ENCODE measurements at places on chromosomes 5 and 9.
A peak's percentile ranks its signal among the peaks of the same experiment; 100 is the strongest.

GRCh38 chr5:9202636-9203035, 343.2 kb downstream of the SEMA5A start:
- no peak for DNase-seq

DNA sequence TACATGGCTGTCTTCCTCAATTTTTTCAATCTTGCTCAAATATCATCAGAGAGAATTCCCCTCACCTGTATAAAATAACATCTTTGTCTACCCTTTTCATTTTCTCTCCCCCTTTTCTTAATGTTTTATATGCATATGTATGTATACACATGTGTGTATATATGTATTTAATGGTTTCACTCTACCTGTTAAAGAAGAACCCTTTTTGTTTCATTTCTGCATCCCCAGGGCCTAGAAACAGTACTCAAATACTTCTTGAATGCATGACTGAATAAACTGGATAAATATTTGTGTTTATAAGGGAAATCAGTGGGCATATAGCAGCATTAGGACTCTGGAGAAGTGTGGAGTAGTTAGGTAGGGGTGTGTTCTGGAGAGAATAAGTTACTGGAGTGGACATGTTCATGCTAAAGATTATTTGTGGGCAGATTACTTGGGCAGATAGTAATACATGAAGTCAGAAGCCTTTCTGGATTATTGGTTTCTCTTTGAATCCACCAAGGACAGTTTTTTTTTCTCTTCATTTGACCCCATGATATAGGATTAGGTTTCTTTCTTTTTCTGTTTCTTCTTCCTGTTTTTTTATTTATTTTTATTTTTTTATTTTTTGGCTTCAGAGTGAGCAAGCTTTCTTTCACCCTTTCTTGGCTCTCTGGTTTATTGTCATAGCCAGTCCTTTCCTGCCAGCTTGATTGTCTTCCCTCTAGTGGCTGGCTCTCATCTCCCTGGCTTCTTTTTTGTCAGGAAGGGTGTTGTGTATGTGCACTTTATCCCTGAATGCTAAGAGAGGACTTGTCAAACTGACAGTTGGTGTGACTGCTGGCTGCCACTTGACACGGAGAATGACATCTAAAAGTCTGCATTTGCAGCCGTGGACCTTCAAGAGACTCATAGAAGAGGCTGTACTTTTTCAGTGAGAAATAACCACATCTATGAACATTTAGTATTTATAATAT, 89.3 kb downstream of the ZCCHC7 start:
- DNase-seq, result no peak

DNA sequence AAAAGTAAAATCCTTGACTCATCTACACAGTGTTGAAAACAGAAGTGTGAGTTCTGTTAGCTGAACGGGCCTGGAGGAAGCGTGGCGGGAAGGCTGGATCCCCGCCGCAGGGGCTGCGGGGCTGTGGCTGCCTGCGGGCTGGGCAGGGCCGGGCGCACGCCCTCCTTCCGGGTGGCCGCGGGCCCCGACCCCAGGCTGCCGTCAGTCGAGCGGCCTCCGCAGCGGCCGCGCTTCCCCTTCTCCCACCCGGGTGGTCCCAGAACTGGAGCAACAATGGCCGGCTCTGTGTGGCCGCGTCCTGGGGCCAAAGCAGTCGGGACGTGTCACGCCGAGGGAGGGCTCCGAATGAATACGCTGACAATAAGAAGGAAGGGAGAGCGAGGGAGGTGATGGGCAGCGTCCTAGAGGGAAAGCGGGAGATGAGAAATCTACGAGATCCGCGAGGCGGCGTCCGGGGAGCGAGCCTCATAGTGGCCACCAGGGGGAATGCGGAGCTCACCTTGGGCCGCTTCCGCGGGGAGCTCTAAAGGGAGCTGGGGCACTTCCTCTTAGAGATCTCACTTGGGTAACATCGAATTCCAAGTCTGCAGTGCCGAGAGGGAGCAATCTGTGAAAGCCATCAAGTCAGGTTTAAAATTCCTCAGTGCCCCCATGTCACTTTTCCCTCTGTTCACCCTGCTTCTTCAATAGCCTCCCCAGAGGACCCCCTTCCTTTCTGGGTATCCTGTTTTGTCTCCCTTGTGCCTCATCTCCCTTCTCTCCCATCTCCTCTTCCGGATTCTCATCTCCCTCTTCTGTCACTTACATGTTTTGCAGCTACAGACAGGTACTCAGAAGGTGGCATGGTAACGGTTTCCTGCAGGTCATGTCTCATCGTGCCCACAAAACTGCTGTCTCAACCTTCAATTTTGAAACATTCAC, 83.9 kb downstream of the SLC1A3 start:
- peak; percentile 86 for DNase-seq

DNA sequence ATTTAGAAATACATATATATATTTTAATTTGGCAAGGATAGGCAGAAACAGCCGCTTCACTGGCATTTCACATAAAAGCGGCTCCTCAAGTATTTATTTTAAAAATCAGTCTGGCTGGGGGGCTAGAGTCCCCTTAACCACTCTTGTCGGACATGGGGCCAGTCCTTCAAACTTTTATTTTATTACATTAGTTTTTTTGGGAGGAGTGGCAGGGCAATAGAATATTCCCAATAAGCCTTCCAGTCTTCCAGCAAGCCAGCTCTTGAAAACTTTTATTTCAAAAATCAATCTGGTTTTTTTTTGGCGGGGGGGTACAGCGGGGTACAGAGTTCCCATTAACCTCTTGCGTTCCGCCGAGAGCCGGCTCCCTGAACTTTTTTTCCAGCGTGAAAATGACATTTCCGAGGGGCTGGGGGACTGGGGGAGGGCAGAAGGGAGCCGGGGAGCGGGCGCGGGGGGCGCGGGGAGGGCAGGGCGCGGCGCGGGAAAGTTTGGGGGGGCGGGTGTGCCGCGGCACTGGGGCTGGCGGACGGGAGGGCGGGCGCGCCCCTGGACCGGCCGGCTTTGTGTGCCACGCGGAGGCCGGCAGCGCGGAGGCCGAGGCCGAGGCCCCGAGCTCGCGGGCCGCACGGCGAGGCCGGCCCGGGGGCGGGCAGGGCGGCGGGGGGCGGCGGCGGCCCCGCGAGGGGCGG, 504 bp upstream of the ZNF618 start:
- DNase-seq, result no peak

DNA sequence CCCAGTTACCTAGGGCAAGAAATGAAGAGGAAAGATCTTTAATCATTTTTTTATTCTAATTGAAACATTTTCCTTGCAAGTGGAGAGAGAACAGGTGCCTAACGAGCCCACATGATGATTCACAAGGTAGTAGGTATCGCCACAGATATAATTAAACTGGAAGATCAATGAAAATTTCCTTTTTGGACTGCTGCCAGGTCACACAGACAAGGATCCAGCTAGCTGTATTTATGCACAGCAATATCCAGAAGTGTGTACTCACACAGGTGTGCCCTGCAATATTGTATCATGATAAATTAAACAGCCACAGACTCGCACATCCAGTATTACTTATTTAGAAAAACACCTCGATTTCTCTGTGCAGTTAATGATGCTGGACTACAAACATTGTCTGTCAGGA, 294.0 kb upstream of the SMARCA2 start:
- no peak for DNase-seq

DNA sequence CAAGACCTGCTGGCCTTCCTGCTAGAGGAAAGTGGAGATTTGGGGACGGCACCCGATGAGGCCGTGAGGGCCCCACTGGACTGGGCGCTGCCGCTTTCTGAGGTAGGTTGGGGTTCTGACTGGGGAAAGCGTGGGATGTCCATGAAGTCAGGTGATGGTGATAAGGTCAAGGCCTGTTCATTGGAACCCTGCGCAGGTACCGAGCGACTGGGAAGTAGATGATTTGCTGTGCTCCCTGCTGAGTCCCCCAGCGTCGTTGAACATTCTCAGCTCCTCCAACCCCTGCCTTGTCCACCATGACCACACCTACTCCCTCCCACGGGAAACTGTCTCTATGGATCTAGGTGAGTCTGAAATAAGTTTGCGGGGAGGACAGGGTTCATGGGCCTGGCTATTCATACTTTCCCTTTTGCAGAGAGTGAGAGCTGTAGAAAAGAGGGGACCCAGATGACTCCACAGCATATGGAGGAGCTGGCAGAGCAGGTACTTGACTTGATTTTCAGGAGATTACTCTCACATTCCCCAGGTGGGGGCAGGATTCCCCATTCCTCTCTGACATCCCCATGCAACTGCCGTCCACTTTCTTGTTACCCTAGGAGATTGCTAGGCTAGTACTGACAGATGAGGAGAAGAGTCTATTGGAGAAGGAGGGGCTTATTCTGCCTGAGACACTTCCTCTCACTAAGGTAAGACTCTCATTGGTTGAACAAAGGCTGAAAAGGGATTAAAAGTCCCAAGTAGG, 505 bp downstream of the CREB3 start:
- DNase-seq, result no peak

Measured in type B pancreatic cell (in vitro differentiated cells).